ENCODE measurements at places on chromosomes 7 and 10.

DNA sequence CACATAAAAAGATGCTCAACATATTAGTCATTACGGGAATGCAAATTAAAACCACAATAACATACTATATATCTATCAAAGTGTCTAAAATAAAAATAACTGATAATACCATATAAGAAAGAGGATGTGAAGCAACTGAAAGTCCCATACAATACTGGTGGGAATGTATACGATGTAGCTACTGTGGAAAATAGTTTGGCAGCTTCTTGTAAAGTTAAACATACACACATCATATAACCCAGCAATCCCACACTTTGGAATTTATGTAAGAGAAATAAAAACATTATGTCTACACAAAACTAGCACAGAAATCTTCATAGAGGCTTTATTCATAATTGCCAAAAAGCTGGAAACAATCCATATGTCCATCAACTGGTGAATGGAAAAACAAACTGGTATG lies 10.5 kb upstream of the COMMD3 start:
- no peak for DNase-seq

GRCh38 chr10:112649006-112649821 lies 202.2 kb downstream of the VTI1A start:
- DNase-seq, result no peak

- no peak for DNase-seq
Observed at GRCh38 chr10:51773681-51774080, 74.3 kb upstream of the CSTF2T start.

- no peak for DNase-seq
Observed at GRCh38 chr7:116030651-116031276, at the start of gene TFEC. TSS of gene TFEC (minus strand) at chr7:116030763. CDS start at chr7:115984441, 46,322 bp downstream.

- no peak for DNase-seq
Observed at GRCh38 chr7:15558756-15559155, 3.1 kb downstream of the AGMO start.

DNA sequence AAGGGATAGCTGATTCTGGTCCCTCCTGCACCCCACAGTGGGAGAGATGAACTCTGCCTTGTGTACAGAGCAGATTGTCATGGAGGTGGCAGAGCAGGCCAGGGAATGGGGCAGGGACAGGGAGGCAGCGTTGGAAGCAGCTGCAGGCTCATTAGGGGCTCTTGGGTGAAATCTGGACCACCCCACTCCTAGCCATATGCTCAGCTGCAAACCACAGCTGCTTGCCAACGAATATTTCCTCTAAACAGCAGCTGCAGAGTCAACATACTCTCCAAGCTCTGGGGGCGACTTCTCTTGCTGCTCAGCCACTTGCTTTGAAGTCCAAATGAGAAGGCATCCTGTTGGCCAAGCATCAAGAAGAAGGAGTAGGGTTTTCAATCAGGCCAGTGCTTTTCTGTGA lies 302.3 kb upstream of the AUTS2 start:
- DNase-seq, result no peak

- no peak for DNase-seq
Observed at GRCh38 chr7:157903710-157904109, 566.9 kb downstream of the DNAJB6 start.

GRCh38 chr7:110507832-110508231 lies 583.1 kb upstream of the LRRN3 start:
- no peak for DNase-seq

DNA sequence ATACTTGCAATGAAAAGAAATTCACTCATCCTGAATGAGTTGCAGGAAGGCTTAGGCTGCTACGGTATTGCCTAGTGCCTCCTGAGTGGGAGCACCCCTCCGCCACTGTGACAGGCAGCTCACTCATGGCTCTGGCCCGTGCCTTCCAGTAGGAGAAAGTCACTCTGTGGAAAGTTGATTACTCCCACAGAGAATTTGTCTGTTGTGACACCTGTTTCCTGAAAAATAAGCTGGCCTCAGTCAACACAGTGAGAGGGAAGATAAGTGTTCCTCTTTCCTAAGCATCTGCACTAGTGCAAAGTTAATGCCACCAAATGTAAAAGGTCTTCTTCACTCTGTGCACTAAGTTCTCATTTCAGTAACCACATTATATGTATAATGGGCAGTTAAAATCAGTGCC lies 158.8 kb upstream of the INHBA start:
- no peak for DNase-seq

- DNase-seq, result no peak
Observed at GRCh38 chr10:105885495-105885894, 1244.4 kb downstream of the SORCS3 start.

All from GM12864 (cell line).